H7 (cell line): ENCODE measurements at places on chromosomes 1 and 21.

DNA sequence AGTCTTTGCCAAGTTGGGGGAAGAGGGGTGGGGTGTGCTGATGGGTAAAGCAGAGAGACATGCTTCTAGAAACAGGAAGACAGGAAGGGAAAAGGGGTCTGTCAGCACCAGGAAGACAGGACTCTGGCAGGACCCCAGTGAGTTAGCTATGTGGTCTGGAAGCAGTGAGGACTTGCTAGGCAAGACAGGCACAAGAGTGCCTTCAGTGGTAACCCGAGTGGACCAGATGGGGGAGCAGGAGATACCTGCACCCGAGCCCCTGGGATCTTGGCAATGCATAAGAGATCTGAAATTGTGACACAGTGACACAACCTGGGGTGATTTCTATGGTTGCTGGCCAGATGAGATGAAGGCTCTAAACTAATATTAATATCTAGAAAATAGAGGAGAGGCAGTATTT lies 7.0 kb downstream of the TLR5 start:
- DNase-seq, result peak; percentile 68

GRCh38 chr21:45830720-45831366 lies 150.7 kb upstream of the COL6A1 start:
- DNase-seq, result peak; percentile 51

GRCh38 chr1:51203121-51203873 lies 32.8 kb upstream of the RNF11 start:
- no peak for DNase-seq

DNA sequence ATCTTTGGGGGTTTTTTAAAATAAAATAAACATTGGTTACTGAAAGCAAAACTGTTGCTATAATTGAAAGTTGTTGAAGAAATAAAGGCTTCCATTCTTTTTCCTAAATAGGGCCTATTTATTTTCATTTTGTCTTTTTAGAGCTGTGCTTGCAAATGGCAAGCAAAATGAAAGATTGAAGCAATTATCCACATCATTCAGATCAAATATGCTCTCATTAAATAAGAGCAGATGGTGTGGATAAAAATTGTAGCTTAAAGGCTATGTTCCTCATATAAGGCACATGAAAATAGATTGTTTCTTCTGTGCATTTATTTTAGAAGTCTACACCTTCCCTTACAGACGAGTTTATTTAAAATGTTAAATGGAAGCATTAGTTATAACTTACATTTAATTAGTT lies 1317.7 kb downstream of the MRPL39 start:
- DNase-seq, result no peak

DNA sequence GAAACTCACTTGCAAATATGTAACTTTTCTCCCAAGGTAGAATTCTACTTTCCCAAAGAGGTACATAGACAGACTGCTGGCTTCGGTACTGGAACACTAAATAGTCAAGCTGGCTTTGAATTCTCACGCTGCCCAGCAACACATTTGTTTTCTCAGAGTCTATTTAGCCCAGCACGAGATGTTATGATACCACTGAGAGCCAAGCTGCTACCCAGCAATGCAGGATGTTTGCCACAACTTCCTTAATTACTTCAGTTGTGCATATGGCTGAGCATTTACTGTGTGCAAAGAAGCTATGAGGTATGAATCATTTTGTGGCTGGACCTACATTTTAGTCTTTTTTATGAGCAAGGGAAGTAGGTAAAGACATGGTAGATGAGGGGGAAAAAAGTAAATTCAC lies 793.2 kb downstream of the PLA2G4A start:
- DNase-seq, result no peak

DNA sequence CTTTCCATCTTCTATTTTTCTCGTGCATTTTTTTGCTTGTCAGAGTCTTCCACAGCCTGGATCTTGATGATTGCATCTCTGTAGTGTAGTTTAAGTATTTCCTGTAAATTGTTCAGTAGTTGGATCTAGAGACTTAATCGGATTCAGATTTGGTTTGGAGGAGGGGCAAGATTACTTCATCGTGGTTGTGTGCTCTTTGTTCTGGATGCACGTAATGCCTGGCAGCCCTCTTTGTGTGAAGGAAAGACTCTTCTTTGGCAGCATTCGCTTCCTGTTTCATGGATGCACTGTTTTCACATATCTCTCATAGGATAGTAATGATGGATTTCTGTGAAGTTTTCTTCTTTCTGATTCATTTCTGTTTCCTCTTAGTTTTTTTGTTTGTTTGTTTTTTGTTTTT lies 14.2 kb downstream of the SEMA4A start:
- DNase-seq, result no peak

GRCh38 chr1:202852163-202852904 lies 36.6 kb downstream of the RABIF start:
- DNase-seq, result peak; percentile 87

DNA sequence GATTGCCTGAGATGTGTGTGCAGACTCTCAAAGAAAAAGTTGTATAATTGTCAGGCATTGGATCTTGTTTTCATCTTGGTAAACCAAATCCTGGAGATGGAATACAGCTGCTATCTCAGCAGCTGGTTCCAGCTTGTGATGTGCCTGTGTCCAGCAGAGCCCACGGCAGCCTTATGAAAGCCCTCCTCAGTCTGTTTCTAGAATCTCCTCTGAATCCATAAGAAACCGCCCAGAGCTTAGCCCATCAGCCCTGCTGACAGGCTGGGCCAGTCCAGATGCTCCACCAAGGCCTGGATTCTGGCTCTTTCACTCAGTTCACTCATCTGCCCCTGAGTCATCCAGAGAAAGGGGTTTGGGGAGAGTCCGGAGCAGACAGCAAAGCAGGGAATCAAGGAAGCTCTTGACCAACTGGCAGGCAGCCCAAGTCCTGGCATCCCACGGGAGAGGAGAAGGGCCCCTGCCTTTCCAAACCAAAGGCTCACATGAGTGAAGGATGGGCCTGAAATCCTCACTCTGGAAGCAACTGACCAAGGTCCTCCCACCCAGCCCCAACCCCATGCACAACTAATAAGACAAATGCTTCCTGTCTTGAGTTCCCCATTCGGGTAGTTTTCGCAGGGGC lies 45.7 kb downstream of the NAV1 start:
- DNase-seq, result no peak

DNA sequence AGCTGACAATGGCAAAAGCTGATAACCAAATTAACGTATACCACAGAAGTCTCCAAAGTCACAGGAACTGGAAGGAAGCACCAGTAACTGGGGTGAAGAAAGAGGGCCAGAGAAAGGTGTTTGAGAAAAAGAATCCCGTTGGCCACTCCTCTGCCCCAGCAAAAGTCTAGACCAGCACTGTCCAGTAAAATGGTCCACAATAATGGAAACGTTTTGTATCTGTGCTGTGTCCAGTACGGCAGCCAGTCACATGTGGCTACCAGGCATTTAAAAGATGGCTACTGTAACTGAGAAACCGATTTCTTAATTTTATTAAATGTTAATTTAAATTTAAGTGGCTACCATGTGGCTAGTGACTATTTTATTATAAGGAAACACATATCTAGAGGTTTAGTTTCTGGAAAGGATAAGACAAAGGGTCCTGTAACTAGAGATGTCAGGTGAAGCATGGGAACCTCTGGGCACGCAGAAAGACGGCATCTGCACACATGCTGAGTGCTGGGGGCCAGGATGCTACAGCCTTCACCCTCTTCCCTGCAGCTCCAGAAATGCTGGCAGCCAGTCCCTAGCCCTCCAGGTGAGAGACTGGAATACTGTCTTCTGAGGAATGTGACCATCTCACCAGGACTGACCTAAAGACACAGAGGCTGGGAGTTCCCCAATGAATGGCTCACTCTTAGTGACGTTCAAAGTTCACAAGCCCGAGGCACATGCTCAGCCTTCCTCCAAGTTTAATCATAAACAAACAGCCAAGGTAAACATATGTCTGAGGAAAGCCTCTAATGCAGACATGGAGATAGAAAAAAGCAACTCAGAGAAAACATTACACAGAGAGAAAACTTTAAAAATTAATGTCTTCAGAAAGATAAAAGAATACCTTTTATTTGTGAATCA lies 50.7 kb downstream of the JAK1 start:
- no peak for DNase-seq

DNA sequence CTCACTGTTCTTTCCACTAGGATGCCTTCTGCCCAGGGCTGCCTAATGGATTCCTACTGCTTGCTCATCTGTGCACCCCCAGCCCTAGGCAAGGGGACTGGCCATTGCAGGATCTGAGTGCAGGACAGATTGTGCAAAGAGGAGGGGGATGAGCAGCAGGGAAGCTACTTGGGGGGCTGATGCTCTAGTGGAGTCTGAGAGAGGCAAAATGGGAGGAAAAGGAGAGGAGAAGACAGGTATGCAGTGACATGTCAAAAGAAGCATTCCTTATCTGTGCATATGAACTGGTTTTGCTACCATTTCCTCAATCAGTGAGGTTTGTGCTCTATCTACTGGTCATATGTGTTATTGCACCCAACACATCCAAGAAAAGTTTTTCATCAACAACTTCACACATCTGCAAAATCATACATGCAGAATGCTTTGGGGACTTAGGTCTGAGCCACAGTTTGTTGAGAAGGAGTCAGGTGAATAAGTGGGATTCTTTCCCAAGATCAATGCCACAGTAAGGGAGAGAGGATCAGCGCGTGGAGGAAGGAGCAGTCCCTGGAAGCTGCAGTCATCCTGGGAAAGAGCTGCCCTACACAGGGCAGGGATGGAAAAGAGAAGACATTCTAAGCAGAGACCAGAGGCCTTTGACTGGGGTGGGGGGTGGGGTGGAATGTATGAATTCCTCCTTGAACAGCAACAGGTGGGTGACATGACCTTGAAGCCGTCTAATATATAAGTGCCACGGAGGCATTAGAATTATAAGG lies 14.4 kb downstream of the SLC5A9 start:
- DNase-seq, result peak; percentile 67

DNA sequence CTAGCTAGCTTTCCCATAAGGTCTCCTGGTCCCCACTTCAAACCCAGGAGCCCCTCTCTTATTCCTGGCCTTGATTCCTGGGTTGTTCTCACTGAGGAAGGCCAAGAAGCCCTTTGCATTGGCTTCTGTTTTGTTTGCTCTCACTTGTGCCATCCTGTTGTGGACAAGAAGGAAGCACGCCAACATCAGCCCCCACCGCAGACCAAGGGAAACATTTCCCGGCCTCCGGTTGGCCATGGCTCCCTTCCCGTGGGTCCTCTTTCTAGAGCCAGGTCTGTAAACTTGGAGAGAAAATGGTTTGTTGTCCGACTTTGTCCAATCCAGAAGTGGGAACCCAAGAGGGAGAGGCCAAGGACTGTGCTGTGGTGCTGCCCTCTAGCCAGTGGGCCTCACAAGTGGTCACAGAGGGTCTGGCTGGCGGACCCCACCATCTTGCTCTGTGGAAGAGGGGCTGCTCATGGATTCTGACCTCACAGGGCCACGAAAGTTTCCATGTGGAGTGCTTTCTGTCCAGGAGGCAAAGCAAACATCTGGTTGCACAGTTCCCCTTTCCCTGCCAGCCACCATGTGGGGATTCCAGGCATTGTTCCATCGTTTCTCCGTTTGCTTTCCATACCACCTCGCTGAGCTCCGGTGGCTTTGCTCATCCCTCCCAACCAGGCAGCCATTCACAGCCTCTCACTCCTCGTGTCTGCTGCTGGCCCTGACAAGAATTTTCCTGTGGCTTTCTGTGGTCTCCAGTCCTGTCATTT lies 18.9 kb upstream of the TENT5C start:
- DNase-seq, result no peak

- no peak for DNase-seq
These were observed 63.9 kb upstream of the DISP3 start for GRCh38 chr1:11414926-11415538.

DNA sequence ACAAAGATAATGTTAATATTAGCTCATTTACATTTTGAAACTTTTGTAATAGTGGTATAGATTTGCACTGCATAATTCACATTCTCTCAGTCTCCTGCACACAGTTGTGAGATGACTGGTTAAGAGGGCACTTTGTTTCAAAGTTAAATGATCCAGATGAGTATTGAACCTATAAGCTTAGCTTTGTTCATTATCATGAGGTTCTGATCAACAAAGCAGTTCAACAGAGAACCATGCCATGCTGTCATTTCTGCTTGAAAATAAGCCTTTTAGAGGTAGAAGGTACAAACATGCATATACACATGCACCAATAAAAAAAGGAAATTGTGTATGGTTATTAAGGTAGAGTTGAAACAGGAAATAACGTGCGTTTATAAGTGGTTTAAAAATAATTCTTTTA lies 4.8 kb downstream of the RAP1A start:
- DNase-seq, result no peak

DNA sequence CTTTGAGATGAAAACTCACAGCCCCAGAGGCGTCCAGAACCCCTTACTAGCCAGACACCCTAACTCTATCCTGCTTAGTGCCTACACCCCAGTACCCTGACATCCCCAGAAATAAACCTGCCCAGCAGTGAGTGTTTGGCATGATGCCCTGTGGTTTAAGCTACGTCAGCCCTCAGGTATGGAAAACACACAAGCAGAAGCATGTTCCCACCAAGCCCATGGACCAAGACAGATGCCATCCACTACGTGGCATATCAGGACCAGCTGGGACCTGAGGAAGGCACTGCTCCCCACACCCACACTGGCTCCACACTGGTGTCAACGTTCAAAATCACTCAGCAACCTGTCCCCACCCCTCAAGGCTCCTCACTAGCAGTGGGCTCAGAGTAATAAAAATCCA lies 116.4 kb downstream of the SYT2 start:
- no peak for DNase-seq

- no peak for DNase-seq
These were observed 31.8 kb upstream of the FBXO28 start for GRCh38 chr1:224082146-224082545.

DNA sequence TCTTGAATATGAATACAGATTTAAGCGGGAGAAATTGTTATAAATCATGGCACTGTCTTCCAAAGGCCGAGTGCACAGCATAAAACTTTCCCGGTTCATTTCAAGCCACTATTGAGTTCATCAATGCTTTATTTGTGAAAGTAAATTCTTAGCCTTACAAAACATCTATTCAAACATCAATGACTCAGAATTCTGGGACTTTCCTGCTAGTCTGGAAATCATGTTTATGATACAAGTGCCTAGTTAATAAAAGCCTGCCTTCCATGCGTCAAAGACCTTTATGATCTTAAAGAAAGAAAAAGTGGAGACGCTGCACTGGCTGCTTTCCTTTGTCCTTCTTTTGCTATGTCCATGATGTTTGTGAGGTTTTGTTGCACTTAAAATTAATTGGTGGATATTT lies 137.7 kb downstream of the SETD4 start:
- no peak for DNase-seq

DNA sequence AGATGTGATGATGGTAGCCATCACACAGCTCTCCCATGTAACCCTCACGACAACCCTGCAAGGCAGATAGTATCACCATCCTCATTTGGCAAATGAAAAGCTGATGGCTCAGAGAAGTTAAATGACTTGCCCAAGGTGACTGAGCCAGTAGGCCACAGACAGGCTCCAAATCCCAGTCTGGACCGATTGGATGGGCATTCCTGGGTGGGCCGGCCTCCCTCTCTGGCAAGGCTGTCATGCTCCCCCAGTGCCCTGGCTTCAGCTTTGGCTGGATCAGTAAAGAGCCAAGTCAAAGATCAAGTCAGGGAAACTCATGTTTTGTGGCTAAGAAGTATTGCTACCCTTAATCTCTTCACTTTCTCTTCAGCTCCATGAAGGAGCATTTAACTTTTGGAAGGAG lies 41.2 kb downstream of the CDCP2 start:
- peak; percentile 5 for DNase-seq

- peak; percentile 25 for DNase-seq
These were observed 15.5 kb downstream of the SLC45A1 start for GRCh38 chr1:8333246-8333987.
